ENCODE measurements at places on chromosomes 16 and 17.

DNA sequence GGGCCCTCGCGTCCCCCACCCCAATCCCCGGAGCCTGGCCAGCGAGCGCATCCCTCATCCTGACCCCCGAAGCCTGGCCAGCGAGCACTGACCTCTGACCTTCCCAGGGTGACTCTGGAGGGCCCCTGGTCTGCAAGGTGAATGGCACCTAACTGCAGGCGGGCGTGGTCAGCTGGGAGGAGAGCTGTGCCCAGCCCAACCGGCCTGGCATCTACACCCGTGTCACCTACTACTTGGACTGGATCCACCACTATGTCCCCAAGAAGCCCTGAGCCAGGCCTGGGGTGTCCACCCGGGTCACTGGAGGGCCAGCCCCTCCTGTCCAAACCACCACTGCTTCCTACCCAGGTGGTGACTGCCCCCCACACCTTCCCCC is 2.3 kb downstream of the TPSD1 start:
- DNase-seq = no peak

GRCh38 chr16:54460263-54460860 is 173.8 kb upstream of the IRX3 start:
- no peak for DNase-seq

- no peak for DNase-seq
These were observed 48.7 kb upstream of the GINS3 start for GRCh38 chr16:58343562-58343961.

DNA sequence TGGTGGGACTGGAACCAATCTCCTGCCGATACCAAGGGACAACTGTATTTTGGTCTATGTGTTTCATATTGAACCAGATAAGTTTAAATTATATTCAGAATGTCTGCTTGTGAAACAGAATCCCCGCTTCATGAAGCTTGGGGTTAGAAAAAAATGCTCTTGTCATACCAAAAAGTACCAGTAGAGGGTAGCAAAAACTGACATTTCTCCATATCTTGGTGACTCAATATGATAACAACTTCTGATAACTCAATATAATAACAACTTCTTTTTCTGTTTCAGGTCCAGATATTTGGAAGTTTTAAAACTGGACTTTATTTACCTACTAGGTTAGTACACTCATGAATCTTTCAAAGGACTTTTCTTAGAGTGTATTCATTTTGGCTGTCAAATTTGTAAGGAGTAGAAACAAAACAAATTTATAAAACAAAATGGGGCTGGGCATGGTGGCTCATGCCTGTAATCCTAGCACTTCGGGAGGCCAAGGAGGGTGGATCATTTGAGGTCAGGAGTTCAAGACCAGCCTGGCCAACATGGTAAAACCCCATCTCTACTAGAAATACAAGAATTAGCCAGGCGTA is 52.3 kb upstream of the ADCY7 start:
- DNase-seq = no peak

DNA sequence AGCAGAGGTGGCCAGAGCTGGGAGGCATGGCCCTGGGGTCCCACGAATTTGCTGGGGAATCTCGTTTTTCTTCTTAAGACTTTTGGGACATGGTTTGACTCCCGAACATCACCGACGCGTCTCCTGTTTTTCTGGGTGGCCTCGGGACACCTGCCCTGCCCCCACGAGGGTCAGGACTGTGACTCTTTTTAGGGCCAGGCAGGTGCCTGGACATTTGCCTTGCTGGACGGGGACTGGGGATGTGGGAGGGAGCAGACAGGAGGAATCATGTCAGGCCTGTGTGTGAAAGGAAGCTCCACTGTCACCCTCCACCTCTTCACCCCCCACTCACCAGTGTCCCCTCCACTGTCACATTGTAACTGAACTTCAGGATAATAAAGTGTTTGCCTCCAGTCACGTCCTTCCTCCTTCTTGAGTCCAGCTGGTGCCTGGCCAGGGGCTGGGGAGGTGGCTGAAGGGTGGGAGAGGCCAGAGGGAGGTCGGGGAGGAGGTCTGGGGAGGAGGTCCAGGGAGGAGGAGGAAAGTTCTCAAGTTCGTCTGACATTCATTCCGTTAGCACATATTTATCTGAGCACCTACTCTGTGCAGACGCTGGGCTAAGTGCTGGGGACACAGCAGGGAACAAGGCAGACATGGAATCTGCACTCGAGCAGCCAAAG is 2.3 kb downstream of the CSF3 start:
- no peak for DNase-seq

DNA sequence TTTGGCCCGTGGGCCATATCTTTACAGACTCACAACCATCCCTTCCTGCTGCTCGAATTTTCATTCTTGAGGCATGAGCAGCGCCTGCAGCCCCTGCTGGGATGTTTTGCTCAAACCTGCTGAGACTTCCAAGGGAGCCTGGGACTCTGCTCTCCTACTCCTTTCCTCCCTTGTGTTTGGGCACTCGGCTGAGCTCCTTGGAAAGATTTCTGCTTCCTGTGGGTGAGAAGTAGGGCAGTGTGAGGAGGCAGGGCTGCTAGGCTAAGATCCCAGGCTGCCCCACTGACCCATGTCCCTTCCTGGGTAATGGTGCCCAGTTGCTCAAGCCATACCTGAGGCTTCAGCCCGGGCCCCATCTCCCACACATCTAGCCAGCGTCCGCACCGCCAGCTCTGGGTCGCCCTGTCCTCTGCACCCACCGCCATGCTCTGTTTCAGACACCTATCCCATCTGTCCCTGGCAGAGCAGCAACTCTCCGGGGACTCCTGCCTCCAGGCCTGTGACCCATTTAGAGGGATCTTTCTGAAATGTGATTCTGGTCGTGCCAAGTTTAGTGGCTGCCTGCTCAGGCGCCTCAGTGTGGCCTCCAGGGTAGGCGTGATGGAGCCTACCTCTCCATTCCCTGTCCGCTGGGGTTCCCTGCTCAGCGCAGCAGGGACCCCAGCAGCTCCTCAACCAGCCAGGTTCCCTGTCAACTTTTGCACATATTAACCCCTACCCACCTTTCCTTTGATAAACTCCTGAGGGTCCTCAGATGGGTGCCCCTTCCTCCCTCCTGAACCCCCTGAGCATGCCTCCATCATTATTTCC is 190.1 kb downstream of the CCDC182 start:
- no peak for DNase-seq

- no peak for DNase-seq
These were observed 94.8 kb upstream of the DNAH17 start for GRCh38 chr17:78672005-78672404.

- no peak for DNase-seq
These were observed 36.7 kb upstream of the NDRG4 start for GRCh38 chr16:58462997-58463941.

- no peak for DNase-seq
These were observed 123.9 kb upstream of the CIBAR2 start for GRCh38 chr16:85235991-85236817.

GRCh38 chr17:12402963-12403622 is 262.6 kb upstream of the MYOCD start:
- no peak for DNase-seq

DNA sequence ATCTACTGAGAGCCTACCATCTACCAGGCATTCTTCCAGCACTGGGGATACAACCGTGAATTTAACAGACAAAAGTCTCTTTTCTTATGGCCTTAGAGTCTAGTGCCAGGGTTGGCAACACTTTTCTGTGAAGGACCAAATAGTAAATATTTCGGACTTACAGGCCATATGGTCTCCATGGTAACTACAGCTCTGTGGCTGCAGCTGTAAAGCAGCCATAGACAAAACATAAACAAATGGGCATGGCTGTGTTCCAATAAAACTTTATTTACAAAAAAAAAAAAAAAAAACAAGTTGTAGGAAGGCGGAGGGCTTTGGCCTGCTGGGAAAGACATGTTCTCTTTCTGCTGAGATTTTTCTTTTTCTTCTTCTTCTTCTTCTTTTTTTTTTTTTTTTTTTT is 98.7 kb downstream of the ABCC12 start:
- no peak for DNase-seq

DNA sequence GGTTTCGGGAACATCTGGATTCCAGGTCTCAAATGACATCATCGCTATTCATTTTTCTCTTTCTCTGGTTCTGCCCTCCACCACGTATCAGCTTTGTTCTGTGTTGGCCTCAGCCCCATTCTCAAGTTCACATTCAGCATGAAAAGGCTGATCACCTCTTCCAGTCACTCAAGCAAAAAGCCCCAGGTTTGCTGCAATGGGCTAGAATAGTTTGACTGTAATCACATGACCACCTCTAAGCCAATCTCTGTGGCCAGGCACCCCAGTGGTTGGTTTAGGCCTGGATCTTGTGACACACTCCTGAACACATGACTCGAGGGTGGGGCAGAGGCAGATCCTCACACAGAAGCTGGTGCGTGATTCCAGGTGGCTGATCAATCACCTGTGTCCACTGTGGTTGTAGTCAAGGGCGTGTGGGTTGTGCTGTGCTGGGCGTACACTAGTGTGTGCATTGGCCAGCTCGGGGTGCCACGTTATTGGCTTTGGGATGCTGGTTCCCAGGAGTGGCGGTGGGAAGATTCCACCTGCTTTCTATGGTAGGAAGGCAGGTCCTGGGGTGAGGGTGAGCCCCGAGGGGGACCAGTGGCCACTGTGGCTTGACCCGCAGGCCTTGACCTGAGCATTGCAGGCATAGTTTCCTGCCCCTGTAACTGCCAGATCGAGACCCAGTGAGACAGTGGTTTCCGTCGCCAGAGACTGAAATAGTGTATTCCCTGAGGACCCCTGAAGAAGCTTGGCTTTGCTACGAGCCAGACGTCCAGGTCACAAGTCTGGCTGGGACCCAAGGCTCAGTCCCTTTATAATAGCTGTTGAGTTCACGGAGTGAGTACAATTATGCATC is 12.0 kb downstream of the EEF2K start:
- DNase-seq = no peak

DNA sequence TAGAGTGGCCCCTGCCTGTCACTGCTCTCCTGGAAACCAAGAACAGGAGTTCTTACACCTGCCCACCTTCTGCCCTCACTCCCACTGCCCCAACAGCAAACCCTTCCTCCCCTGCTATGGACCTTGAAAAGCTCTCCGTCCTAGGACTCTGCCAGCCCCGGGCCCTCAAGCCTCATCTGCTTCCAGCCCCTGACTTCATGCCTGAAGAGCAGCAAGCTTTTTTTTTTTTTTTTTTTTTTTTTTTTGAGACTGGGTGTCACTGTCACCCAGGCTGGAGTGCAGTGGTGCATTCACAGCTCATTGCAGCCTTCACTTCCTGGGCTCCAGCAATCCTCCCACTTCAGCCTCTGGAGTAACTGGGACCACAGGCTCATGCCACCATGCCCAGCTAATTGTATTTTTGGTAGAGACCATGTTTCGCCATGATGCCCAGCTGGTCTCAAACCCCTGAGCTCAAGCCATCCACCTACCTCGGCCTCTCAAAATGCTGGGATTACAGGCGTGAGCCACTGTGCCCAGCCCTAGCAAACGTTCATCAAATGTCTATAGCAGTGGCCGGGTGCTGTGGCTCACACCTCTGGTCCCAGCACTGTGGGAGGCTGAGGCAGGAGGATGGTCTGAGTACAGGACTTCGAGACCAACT is 16.9 kb downstream of the CARHSP1 start:
- DNase-seq = no peak

DNA sequence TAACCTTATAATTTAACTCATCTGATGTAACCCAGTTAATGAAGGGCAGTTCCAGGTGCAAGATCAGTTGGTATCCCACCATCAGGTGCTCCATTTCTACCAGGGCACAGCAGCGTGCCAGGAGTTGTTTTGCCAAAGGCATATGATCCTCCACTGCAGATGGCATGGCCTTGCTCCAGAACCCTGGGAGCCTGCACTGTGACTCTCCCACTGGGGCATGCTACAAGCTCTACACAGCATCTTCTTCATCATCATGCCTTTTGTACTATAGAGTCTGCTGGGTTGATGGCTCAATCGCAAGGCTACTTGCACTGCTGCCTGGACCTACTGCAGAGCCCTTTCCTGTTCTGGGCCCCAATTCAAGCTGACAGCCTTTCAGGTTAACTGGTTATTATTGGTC is 11.3 kb upstream of the MAPT start:
- DNase-seq = no peak

DNA sequence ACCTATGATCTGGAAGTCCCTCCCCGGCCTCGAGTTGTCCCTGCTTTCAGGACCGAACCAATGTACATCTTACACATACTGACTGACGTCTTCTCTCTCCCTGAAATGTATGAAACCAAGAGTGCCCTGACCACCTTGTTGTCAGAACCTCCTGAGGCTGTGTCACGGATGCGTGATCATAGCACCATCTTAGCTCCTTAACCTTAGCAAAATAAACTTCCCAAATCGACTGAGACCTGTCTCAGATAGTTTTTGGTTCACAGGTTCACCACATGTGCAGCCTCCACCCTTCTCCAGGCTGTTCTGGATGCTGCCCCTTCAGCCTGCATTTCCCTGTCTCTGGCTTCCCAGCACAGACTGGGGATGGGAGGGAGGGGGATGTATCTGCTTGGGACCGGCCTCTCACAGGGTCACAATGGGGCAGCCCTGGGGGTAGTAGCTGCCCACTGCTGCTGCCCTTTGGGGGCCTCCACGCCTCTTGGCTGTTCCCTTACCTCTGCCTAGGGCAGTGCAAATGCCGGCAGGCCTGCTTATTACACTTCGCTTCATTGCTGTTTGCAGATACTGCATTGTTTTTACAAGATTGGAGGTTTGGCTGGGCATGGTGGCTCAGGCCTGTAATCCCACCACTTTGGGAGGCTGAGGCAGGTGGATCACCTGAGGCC is 69.8 kb downstream of the NT5M start:
- DNase-seq = no peak
